ENCODE measurements at places on chromosomes 12 and 14. TPM values are rescaled to one million over a fixed set of nuclear protein-coding genes. Genes with fewer than 3 reads are reported as not detected.
A peak's percentile ranks its signal among the peaks of the same experiment; 100 is the strongest.

DNA sequence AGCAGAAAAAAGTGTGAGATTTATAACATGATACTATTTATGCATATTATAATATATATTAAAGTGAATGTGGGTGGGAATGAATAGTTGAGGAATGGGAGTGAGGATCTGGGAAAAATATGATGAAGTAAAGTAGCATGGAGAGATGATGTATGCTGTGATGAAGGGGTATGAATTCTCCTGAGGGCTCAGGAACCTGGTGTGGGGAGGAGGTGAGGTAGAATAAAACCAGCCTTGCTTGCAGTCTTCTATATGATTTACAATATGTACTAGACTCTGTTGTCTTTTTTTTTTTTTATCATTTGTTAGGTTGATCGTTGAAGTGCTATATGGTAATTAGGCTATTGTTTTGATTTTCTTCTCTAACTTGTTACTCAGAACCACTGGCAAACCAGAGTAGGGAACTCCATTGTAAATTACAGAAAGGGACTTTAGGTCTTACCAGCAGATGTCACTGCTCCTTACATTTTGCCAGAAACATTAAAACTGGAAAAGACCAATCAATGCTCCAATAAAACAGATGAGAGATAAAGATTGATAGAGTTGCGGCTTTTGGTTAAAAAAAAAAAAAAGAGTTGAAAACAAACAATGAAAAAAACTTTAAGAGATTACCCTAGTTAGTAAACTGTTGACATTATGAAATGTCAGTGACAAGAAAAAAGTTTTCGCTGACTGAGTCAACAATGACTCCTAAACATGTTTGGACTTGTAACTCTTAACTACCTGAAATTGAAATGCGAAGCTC lies 39.9 kb downstream of the ATL1 start:
- peak; percentile 36 for DNase-seq

DNA sequence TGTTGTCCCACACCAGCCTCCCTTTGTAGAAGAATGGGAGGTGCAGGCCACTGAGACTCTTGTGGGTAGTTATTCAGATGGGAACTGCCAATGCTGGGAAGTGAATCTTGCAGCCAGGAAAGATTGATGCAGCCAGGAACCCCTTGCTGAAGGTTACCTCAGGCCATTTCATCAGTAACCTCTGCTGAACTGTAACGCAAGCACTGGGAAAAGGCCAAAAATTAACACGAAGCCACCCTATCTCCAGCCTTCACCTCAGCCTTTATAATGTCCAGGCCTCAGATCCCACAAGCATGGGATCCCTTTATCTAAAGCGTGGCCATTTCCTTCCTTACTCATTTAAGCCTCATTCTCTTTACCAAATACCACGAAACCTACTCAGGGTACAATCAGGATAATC lies 211.1 kb downstream of the SPTSSA start:
- no peak for DNase-seq

GRCh38 chr14:93286212-93286890 lies 46.5 kb downstream of the BTBD7 start:
- DNase-seq = no peak

- no peak for DNase-seq
Measured at GRCh38 chr12:87441511-87441910, 587.7 kb downstream of the C12orf50 start.

DNA sequence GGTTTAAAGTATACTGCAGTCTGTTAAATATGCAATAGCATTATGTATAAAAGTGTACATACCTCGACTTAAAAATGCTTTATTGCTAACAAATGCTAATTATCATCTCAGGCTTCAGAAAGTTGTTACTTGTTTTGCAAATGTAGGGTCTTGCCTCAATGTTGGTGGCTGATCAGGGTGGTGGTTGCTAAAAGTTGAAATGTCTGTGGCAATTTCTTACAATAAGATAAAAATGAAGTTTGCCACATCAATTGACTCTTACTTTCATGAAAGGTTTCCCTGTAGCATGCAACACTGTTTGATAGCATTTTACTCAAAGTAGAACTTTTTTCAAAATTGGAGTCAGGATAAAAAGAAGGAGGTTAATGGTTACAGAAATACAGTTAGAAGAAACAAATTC lies 407.7 kb upstream of the OR4E1 start:
- no peak for DNase-seq

DNA sequence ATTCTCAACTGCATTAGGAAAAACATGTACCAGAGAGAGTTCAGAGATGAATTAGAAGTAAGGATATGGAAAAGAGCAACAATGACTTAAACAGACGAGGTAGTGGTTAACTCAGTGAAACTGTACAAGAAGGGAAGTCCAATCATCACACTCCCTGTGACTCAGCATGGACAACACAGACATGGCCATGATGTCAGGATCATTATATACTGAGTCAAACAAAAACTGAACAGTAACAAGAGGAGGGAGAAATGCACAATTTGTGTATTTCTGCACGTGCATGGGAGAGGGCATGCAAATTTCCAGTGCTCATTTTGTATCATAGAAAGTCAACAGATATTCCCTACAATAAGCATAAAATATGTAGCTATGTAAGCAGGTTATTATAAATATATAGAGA lies 1037.8 kb downstream of the BCL11B start:
- DNase-seq = no peak

GRCh38 chr12:132189378-132190011 lies 45.2 kb downstream of the NOC4L start:
- no peak for DNase-seq

- DNase-seq = no peak
Measured at GRCh38 chr12:14846042-14846587, 2.8 kb upstream of the ART4 start.

- DNase-seq = no peak
Measured at GRCh38 chr14:89332031-89332430, 85.0 kb downstream of the FOXN3 start.

GRCh38 chr12:84653482-84653881 lies 259.1 kb downstream of the SLC6A15 start:
- DNase-seq = no peak

GRCh38 chr14:36300337-36300736 lies 20.1 kb downstream of the MBIP start:
- peak; percentile 47 for DNase-seq

DNA sequence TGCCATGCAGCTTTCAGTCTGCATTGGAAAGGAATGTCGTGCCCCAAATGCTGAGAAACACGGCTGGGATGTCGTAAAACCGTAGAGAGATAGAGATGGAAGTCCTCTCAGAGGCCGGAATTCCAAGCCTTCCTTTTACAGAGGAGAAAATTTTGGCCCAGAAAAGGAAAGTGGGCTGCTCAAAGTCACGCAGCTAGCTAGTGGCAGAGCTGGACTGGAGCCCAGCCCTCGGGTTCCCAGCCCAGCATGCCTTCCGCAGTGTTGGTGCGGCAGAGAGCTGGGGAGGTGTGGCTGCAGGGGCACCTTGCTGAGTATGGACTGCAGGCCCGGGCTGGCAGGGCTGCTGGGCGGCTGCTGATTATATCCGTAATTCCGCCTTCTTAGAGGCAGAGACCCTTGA lies 50.3 kb downstream of the KCNA1 start:
- DNase-seq = no peak

GRCh38 chr12:11827091-11828061 lies 177.9 kb downstream of the ETV6 start:
- no peak for DNase-seq

DNA sequence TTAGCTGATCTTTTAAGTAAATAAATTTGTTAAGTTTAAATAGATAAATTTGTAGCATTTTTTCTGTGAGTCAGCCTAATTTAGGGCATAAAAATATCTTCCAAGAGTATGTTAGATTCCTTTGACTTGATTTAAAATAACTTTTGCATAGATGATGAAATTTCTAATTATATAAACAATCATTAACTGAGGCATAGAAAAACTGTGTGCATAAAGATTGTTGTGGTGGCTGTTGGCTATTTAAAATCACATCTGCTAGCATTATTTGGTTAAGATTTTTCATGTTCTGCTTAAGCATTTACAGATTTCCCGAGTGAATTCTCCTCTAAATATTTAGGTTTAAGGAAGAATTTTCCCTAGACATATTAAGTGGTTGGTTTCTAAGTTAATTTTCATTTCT lies 223.2 kb downstream of the FSCB start:
- no peak for DNase-seq

The TAS2R42 gene
- total RNA-seq = not detected

The SCN8A gene
- total RNA-seq = 1.4 TPM

The COCH gene
- 79.3 TPM for total RNA-seq

The TMEM132C gene
- total RNA-seq = not detected

The SLC2A14 gene
- 6.6 TPM for total RNA-seq

The NIN gene
- 11.6 TPM for total RNA-seq

The EFS gene
- total RNA-seq = not detected

The APOF gene
- total RNA-seq = 3.3 TPM

The SLC10A1 gene
- not detected for total RNA-seq

Data from HepG2 (cell line).